ENCODE measurements at places on chromosomes 2 and 18.

DNA sequence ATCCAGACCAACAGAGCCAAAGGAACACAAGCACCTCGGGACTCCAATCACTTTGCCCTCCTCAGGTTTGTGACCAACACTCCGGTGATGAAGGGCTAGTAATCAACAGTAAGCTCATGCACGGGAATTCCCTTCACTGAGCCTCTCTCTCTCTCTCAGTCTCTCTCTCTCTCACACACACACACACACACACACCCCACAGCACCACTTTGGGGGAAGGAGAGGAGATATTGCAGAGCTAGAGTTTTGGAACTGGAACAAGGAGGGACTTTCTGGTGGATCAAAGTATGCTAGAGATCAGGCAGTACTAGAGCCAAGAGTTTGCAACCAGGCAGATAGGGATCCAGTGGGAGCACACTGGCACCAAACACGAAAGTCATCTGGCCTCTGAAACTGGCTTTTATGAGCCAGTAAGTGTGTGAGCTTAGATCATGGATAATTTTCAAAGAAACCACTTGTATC is 98.7 kb downstream of the ANKRD44 start:
- no peak for DNase-seq

DNA sequence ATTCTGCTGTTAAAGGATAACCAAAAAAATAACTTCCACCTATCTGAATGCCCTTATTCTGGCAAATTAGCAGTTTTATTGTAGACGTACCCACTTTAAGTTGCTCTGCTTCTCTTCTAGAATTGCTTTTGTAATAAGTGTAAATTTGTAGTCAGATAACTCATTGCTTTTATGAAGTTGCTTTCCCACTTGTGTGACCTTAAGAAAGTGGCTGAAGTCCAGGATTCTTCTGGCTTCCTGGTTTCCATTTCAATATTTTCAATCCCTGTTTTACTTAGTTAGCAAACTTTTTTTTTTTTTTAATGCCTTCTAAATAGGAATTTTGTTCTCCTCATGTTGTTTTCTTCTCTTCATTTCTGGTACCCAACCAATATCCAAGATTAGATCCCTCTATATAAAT is 59.8 kb downstream of the GLS start:
- DNase-seq = no peak

- DNase-seq = no peak
These were observed 33.8 kb downstream of the PLA2R1 start for GRCh38 chr2:160028431-160029269.

DNA sequence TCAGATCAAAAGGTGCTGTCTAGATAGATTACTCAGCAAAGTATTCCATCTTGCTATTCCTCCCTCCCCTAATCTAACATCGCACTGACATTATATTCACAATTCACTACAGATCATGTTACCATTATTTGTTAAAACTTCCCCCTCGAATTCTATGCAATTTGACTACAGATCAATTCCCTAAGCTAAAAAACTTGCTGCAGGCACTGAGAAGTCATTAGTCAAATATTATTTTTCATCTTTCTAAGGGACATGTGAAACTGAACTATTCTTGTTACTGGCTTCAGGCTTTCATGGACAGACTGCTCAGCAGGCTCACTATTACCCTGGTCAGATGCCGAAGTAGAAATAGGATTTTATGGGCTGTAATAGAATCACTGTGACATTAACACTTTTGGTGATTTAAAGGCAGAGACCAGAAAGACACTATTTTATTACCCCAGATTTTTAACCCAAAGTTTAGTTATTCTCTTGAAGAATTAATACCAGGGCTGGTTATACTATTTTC is 15.1 kb downstream of the MYL1 start:
- no peak for DNase-seq

GRCh38 chr2:156399950-156400705 is 36.1 kb upstream of the GPD2 start:
- peak; percentile 71 for DNase-seq

GRCh38 chr18:658947-659533 is 1.6 kb downstream of the TYMS start:
- DNase-seq = no peak

DNA sequence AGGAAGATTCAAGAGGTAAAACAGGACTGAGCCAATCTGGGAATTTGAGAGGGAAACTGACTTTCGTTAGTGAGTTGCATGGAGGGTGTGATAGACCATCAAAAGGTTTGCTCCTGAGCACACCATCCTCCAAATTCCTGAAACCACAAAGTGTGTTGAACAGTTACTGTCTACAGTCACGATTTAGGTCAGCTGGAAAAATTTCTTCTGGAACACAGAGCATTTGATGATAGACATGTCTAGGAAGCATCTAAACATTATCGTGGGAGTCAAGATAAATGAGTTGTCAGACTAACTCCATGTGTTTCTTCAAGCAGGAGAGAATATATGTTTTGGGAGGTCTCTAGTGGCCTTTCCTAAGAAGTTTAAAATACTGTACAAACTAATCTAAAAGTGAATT is 449.4 kb upstream of the SLC14A2 start:
- DNase-seq = no peak

- no peak for DNase-seq
These were observed 137.3 kb downstream of the TMEM131 start for GRCh38 chr2:97858442-97858841.

- no peak for DNase-seq
These were observed 193.2 kb upstream of the DDX18 start for GRCh38 chr2:117621326-117621725.

- no peak for DNase-seq
These were observed 864.6 kb downstream of the SUCLG1 start for GRCh38 chr2:83594241-83595120.

- DNase-seq = no peak
These were observed 19.0 kb downstream of the APOB start for GRCh38 chr2:21024722-21025389.

- DNase-seq = no peak
These were observed 267.7 kb downstream of the PRKCE start for GRCh38 chr2:45919160-45919650.

- no peak for DNase-seq
These were observed 20.9 kb downstream of the GKN2 start for GRCh38 chr2:68931799-68932198.

DNA sequence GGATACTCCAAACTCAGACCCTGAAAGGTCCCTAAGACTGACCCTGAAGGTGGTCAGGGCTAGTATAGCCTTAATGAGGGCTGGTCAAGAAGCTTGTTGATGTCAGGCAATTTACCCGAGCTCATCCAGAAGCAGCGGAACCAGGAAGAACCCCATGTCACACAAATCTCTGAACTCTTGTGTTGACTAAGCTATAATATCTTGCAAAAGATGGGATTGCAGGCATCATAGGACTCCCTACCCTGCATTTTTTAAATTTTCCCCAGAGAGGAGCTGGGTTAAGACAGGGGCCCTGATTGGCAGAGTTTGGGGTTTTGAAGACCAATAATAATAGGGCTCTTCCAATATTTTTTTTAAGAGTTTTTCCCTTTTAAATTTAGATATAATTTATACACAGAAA is 2.0 kb upstream of the PLEKHB2 start:
- DNase-seq = no peak

- DNase-seq = no peak
These were observed 23.1 kb downstream of the PRPF40A start for GRCh38 chr2:152694161-152694661.

- DNase-seq = no peak
These were observed 220.6 kb upstream of the CCDC68 start for GRCh38 chr18:55179835-55180234.

DNA sequence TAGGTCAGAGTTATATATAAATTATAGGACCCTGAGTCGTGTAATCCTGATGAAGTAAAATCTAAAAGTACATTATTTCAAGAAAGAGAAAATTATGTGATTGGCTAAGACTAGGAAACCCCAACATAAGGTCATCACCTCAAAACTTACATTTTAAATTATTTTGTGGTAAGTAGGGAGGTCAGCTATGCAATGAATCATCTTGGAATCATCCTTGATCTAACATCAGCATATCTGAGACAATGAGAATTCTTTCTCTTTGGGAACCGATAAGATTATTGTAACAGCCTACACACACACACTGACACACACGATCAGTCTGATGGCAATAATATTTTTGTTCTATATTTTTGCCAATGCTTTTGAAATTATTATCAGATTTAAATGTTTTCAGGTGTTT is 904.8 kb upstream of the CHAC2 start:
- no peak for DNase-seq

- DNase-seq = no peak
These were observed 39.4 kb downstream of the ACTR2 start for GRCh38 chr2:65267008-65267407.

GRCh38 chr2:43171789-43172188 is 54.6 kb downstream of the ZFP36L2 start:
- DNase-seq = no peak

DNA sequence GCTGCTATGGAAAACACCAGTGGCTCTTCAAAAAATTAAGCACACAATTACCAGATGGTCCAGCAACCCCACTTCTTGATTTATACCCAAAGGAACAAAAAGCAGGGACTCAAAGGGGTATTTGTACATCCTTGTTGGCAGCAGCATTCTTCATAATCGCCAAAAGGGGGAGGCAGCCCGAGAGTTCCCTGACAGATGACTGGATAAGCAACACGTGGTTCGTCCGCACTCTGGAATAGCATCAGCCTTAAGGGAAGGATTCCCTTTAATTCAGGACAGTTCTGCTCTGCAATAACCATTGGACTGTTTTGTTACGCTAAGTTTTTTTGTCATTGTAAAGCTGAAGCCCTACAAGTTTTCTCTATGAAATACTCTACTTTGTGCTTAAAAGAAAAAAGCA is 76.7 kb upstream of the TWIST2 start:
- no peak for DNase-seq

GRCh38 chr18:46399303-46399702 is 257.7 kb downstream of the LOXHD1 start:
- no peak for DNase-seq

GRCh38 chr2:207437524-207438143 is 92.1 kb upstream of the CREB1 start:
- no peak for DNase-seq

DNA sequence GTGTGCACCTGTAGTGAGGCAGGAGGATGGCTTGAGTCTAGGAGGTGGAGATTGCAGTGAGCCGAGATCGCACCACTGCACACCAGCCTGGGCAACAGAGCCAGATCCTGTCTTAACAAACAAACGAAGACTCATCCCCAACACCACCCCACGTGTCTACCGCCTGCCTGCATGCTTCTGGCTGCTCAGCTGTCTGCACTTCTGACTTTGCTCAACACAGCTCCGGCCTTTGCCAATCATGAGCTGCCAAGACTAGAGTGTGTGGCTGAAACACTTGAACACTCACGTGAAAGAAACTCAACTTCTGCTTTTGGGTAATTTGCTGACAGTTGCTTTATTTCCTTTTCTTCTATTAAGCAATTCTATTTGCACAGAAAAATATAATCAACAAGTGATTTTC is 32.1 kb upstream of the SP3 start:
- DNase-seq = no peak

- peak; percentile 43 for DNase-seq
These were observed 220.0 kb upstream of the CYP26B1 start for GRCh38 chr2:72367530-72368225.

DNA sequence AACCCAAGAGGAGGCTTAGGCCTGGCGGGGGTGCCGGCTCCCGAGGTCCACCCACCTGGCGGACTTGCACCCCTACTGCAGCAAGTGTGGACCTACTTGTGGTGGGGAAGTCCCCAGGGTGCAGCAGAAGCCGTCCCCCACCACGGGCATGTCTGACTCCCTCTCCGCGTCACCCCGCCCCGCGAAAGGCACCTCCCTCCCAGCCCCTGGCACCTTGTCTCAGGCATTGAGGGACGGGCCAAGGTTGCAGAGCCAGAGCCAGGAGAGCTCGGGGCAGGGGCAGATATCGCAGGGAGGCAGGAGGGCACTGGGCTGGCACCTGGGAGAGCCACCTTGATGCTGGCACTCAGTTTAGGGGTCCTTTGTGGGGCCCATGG is 19.0 kb downstream of the CROCC2 start:
- DNase-seq = peak; percentile 5

- DNase-seq = no peak
These were observed 61.7 kb upstream of the LCLAT1 start for GRCh38 chr2:30385327-30385726.

DNA sequence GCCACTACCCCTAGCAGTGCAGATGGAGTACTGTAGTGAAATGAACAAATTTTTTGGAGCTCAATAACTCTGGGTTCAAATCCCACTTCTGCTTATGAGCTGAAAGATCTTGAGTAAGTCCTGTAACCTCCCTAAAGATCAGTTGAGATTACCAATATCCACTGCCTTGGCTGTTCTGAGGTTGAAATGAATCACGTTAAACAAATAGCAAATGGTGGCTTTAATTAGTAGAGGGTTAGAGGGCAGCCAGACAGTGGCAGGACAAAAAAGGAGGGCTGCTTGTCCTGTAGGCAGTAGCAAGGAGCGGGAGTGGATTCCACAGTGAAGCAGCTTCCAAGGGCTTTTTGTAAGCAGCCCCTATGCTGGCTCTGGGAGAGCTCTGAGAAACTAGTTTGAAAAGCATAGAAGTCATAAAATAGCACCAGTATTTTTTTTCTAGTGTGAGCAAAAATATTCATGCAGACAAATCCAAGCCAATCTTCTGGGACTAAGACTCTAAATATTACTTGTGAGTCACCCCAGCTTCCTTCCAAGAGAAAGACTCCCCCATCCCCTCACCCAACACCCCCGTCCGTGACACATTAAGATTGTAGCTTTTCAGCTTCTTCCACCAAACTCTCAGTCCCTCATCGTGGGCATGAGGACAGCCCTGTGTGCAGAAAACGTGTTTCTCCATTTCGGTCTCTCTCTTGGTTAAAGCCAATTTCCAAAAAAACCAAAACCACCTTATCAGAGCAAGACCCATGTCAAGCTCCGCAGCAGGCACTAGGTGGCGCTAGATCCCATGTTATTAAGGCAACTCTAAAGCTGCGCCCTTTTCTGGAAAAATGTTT is 123.5 kb upstream of the LGALSL start:
- peak; percentile 86 for DNase-seq

DNA sequence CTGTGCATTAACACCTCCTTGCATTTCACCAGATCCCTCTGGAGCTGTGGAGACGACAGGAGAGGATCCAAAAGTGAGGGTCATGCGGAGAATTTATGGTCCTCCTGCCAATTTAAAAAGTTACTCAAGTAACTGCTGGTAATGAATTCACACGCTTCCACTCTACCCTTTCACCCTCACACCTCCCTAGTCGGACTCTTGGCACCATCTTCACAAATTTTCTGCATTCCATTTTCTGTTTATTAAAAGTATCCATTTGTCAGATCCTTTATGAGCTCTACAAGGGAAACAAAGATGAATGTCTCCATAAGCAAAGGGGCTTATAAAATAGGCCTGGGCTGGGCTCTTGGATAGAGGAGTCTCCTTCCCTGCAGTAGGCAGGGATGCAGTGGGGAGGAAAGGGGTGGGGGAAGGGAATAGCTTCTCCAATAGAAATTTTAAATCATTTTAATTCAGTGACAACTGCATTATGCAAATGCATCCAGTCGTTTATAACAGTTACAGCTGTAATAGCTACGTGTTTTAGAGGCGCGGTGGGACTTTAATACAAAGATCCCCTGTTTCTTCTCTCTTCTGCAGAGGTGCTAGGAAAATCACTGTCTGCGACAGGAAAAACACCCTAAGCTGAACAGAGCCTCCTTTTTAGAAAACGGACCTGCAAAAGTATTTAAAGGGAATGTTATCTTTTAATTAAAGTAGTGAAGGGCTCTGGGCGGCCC is 132.2 kb downstream of the EPHA4 start:
- DNase-seq = no peak

- DNase-seq = no peak
These were observed 1364.9 kb upstream of the NRXN1 start for GRCh38 chr2:52396836-52397235.
